Forelimb muscle (tissue), 1 donor: ENCODE measurements at places on chromosomes 2 and 18.

DNA sequence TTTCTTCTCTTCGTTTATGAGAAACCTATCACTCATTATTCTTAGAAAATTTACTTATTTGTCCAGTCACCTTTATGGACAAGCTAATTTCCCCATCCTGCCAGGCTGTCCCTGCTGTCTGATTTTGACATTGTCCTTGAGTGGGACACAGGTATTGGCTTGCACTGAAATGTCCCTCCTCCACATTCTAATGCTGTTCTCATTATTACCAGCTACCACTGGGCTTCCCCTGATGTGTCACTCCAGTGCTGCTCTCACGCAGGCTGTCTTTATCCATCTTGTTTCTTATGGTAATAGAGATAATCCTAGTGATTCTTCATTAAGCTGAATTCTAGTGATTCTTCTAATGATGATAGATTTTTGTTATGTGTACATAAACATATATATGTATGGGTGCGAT lies 48.1 kb upstream of the RBMS1 start:
- DNase-seq, result no peak

DNA sequence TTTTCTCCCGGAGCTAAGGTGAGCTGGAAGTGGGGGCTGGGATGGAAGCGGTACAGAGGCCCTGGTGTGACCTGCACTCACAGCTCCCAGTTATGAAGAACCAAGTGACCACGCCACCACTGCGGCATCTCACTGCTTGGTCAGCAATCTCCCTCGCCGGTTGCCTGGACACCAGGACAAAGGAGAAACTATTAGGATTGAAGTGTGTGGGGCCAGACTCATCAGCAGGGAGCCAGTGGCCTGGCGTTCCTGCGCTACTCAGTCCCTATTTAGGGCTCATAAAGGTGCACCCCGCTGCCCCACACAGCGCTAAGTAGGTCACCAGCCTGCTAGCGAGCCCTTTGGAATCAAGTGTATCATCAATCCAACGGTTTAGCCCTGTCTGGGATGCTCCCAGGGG lies 82.9 kb downstream of the ZCCHC2 start:
- DNase-seq, result no peak

- no peak for DNase-seq
Measured at GRCh38 chr18:28115149-28115550, 61.8 kb downstream of the CDH2 start.

DNA sequence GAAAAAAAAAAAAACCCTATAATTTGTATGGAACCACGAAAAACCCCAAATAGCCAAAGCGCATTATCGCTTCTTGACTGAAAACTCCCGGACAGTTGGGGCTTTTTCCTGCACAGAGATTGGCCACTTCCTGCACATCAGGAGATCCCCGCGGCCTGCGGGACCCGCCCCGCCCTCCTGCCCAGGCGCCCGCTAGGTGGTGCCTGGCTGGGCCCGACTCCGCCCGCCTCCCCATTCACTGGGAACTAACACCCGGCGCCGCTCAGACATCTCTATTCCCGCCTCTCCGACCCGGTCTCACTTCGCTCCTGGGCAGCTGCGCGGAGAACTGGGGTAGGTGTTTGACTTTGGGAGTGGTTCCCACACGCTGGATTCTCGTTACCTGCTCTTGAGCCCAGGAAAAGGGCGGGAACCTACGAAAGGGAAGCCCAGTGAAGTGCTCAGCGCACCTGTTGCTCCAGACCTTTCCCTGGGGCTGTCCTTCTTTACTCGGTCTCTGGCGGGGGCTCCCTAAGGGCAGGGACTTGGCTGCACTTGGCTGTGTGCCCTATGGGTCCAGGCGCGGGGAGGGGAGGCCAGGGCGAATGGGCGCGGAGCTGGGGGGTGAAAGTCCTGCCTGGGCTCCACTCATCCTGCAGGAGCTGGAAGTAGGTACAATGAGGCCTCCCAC lies at the start of gene HMSD:
HMSD (plus strand) TSS at position 234 of the 670 bp plus-strand sequence. CDS start 4,155 bp downstream, outside the sequence.
- DNase-seq, result no peak

- DNase-seq, result no peak
Measured at GRCh38 chr18:57618910-57619309, 2.7 kb downstream of the NARS1 start.

- no peak for DNase-seq
Measured at GRCh38 chr2:167331636-167332232, 443.5 kb downstream of the XIRP2 start.
